CD4-positive, alpha-beta T cell treated with Interleukin-12 subunit alpha and Interleukin-12 subunit beta, for 1 hour (primary cell): ENCODE measurements at places on chromosomes 2 and 18.
A peak's percentile ranks its signal among the peaks of the same experiment; 100 is the strongest.

DNA sequence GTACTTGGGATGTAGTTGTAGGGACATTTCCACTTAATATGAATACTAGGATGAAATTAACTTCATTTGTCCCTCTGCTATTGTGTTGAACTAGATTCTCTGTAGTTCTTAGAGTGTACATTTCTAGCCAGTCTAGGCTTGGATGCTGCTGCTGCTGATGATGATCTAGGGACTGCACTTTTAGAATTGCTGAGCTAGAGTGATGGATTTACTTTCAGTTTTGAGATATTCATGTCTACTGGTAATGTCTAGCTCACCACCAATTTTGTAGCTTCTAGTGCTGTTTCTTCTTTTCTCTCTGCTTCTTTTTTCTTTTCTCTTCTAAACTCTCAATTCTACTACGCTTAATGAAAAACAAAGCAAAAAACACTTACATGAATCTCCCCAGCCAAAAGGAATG is 49.4 kb downstream of the MRPS9 start:
- no peak for DNase-seq

DNA sequence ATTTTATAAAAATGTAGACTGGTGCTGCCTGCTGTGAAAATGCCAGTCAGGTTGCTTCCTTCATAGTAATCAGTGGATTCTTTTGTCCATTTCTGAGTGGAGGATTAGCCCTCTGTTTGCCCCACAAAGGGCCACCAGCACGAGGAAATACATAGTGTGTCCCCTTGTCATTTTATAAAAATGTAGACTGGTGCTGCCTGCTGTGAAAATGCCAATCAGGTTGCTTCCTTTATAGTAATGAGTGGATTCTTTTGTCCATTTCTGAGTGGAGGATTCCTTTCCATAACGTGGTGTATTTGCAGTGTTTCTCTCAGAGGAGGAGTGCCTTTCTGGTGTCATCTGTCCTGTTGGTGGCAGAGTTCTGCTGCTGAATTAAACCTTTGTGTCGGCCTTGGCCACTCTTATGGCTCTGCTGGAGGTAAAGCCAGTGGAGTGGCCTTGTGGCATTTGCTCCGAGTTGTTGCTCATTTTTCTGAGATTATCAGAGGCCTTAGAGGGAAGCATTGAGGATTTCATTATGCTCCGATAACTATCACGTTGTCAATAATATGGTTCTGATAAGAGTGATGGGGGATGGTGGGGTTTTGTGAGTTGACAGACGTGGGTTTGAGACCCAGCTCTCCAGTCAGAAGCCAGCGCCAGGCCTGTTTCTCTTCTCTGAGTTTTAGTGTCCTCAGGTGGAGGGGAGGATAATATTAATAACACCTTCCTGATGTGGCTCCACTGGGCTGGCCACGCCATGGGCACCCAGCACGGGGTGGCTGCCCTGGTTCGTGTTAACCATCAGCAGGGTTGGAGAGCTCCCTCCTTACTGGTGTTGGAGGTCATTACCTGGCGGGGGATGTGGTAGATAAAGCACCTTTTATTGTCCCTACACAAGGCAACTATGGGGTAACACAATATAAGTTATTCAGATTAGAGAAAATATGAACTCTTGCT is 96.6 kb downstream of the NEDD4L start:
- DNase-seq, result no peak

DNA sequence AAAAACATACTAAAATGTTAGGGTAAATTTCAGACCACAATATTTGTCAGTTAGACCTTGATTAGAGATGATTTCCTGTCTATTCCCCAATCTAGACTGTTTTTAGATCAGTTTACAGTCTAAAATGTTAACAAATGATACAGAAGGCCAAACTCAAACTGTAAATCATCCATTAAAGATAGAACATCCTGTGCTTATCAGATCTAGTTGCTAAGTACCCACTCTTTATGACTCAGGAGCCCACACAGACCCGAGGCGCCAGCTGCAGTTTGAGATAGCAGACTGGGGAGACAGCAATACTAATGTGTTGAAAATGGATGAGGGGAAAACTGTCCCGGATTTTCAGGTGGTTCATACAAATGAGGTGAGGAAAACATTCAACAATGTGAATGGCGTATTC is 113.3 kb downstream of the SCG2 start:
- no peak for DNase-seq

- DNase-seq, result no peak
Measured at GRCh38 chr2:166900700-166901099, 12.4 kb downstream of the XIRP2 start.

- DNase-seq, result no peak
Measured at GRCh38 chr2:217919781-217920351, 82.9 kb downstream of the TNS1 start.

GRCh38 chr2:27051902-27052645 is 606 bp downstream of the AGBL5 start:
- DNase-seq, result no peak

GRCh38 chr2:235564066-235564465 is 70.2 kb downstream of the AGAP1 start:
- no peak for DNase-seq

DNA sequence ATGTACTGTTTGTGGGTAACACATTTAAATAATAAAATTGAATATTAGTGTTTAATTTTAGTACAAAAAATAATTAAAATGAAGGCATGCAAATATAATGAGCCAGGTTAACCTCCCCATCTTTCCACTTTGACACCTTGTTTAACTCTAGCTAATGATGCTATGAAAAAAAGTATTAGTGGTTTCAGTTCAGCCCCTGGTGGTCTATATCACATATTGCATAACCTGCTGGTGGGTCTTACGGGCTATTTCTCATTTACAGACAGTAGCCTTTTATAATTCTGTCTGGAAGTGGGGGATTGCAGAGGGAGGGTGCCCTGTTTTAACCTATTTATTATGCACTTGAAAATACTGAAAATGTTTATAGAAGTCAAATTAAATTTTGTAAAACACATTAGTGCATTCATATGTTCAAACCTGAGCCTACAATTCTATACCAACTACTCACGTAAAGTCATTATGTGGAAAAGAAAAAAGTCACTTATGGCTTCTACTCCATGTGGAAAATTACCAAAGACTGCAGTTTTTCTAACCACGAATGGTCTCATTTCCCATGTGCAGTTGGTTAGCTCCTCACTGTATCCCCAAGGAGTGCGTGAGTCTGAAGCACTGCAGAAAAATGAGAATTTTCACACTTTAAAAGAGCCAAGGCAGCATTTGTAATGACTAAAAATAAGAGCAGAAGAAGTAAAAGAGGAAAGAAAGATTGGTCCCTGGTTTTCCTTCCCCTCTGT is 381.0 kb downstream of the MTX2 start:
- DNase-seq, result no peak

- no peak for DNase-seq
Measured at GRCh38 chr18:41324934-41325333, 630.1 kb upstream of the PIK3C3 start.

DNA sequence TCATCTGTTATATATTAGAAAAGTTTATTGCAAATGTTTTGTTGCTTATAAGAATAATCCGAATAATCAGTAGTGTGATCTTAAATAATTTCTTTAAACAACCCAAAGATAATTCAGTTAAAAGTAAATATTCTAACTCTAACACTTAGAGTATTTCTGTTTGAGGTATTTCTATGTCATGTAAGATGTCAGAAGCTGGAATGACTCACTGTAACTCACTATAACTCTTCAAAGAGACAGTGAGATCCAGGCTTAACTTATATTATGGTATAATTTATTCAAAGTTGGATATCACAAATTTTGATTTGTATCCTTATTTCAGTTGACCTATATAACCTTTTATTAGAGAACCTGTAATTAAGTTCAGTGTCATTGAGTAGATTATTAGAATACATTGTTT is 6.9 kb downstream of the MBD5 start:
- no peak for DNase-seq

DNA sequence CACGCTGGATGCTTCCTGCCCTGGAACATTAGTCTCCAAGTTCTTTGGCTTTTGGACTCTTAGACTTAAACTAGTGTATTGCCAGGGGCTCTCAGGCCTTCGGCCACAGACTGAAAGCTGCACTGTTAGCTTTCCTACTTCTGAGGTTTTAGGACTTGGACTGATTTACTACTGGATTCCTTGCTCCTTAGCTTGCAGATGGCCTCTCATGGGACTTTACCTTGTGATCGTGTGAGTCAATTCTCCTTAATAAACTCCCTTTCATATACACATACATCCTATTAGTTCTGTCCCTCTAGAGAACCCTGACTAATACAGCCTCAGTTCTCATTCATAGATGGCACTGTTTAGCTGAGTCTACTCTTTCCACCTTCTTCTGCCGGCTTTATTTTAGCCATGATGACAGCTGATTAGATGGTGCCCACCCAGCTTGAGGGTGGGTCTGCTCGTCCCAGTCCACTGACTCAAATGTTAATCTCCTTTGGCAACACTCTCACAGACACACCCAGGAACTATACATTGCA is 389.1 kb downstream of the NYAP2 start:
- no peak for DNase-seq

DNA sequence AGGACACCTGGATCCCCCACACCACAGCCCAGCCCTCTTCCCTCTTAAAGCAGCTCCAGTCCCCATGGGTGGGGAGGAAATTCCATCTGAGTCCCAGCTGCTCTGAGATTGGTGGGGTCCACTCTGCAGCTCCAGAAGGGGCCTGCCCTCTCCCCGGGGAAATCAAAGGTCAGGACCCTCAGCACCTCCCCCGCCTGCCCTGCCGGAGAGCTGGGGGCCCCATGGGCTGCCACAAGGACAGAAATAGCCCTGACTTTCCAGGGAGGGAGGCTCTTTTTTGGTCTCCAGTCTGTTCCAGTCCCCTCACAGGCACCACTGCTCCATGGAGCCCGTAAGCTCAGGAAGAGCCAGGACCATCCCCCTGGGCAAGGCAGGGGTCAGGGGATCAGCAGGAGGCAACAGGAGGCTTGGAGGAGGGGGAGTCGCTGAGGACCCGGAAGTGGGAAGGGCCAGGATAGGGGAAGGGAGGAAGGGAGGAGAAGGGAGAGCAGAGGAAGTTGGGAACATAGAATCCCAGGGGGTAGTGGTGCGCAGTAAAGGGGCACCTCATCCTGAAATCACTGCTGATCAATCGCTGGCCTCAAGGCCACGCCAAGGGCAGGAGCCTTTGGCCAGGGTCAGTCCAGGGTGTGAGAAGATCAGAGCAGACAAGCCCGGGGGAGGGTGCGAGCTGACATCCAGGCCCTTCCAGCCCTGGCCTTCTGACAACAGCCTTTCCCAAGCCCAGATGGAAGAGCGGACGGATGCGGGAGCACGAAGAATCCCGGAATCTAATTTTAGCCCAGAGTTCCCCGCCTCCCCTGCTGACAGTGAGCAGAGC is 7.6 kb downstream of the ADRA2B start:
- no peak for DNase-seq

- DNase-seq, result peak; percentile 23
Measured at GRCh38 chr2:191115804-191116203, 35.0 kb downstream of the STAT4 start.

DNA sequence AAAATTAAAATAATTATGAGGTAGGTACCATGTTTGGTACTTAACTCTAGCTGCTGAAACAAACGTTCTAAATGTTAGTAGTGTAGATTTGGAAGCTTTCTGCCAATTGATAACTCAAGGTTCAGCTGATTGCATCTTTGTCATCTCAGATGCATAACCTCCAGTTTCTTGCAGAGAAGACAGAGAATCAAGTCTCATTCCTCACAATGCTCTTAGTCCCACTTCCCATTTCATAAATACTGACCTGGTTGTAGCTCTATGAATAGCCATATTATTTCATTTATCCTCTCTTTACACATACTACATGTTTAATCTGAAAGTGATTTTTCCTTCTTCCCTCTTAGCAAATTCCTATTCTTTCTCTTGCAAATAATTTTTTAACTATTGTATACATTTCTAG is 178.5 kb upstream of the SETBP1 start:
- no peak for DNase-seq

DNA sequence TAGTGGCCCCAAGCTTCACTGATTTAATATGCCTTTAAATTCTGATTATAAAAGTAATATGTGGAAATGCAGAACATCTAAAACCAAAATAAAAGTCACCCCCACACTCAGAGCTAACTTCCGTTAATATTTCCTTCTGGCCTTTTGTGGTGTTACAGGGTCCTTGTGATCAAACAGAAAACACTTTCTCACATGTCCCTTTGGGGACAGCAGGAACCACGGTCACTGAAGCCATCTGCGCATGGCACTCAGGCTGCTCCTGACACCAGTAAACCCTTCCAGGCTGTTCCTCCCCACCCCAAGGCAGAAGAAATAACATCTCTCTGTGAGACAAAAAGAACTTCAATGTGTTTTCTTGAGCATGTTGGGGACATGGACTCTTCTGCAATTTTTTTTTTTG is 25.1 kb upstream of the GPR17 start:
- DNase-seq, result no peak

DNA sequence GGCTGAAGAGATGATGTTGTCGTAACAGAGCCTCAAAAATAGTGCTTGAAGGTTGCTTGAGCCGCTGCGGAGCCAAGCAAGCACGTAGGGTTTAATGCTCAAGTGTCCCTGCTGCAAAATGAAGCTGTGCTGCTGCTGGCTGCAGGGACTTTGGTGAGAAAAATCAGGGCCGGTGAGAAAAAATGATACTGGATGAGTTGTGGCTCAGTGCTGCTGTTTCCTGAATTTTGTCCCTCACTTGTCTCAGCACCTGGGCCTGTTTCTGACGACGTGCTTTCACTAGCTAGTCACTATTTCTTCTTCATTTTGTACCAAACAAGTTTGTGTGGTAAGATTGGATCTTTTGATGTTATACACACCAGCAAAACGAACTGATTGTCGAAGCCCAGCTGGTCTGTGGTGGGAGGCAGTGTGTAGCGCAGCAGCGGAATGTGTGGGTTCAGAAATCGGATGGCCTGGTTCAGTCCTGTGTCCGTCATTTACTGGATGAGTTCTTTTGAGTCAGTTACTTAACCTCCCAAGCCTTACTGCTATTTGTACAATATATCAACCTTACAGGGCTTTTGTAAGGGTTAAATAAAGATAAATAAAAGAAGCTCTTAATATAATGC is 172.8 kb upstream of the FOSL2 start:
- no peak for DNase-seq

- peak; percentile 59 for DNase-seq
Measured at GRCh38 chr2:152694161-152694661, 23.1 kb downstream of the PRPF40A start.

DNA sequence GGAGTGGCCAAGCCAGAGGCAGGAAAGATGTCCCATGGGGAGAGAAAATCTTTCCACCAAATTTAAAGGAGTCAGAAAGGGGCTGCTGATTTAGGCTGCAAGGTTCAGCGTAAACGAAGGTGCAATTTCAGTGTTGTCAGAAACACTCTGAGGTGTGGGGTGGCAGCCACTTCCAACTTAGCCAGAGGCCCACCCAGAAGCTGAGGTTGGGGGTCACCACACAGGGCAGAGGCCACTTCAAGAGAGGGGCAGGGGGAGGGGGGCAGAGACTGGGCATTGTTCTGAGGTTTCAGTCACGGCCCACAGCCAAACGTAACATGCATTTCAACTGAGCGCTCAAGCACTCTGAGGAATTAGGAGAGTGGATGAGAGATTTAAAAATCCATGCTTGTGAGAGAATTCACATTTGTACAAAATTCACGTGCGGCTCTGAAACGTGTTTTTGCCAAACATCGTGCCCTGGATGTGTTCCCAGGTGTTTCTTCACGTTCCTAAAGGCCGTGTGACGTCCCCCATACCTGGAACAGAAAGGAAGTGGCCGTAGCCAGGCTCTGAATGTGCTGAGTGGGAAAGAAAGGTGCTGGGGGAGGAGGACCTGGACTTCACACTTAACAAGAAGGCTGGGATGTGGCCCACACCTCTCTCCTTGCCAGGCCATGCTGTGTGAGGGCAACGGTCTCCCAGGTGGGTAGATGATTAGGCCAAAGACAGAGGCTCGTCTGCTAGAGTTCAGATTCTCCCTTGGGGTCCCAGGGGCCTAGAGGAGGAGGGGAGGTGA is 19.5 kb upstream of the BOK start:
- no peak for DNase-seq

- no peak for DNase-seq
Measured at GRCh38 chr2:167862782-167863181, 384.6 kb downstream of the STK39 start.
